ENCODE measurements at places on chromosomes 7 and 10.
A peak's percentile ranks its signal among the peaks of the same experiment; 100 is the strongest.

DNA sequence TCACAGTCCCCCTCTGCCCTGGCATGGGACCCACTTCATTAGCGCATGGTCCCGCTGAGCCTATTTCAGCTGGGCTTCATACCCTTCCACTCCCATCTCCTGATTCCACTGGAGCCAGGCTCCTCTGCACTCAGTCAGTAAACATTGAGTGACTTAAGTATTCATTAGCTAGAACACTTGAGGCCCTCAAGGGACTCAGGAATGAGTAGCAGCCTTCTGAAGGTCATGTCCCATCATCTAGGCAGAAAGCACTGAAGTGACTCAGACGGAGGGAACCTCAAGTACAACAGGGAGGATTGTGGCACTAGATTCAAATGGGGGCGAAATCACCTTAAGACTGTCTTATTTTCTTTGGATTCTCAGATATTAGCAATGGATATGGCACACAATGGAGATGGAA is 186.6 kb upstream of the INHBA start:
- no peak for DNase-seq

GRCh38 chr10:8539056-8539455 is 484.6 kb downstream of the GATA3 start:
- DNase-seq, result no peak

DNA sequence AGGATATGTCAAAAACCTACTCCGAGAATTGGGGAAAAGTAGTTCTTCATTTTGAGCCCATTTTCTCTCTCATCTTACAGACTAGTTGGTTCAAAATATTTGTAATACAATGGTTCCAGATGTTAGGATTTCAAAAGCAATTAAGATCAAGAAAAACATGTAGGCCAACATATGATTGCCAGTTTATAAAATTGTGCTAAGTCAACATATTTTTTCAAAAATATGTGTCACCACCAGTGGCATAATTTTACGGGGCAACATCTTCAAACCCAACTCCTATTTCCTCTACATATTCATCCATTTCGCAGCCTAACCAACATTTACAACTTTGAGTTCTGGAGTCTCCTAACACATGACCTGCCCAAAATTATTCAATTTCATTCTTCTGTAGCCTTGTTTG is 514.5 kb upstream of the TPK1 start:
- DNase-seq, result no peak

DNA sequence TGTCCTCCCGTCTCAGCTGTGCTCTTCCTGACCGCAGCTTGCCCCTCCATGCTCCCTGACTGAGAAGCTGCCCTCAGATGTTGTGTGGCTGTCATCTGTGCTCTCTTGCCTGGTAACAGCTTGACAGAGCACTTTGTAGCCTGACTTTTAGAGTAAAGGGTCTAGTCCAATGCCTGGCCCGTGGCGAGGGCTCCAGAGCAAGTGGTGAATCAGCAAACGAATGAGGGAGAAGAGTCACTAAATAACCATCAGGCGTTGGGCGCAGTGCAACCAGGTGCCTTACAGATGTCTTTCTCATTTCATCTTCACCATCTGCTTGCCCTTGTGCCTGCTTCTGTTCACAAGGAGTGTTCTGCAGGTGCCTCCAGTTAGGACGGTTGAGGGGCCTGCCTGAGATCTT is 45.6 kb downstream of the MKI67 start:
- DNase-seq, result no peak

GRCh38 chr10:110535958-110536891 is 31.3 kb upstream of the SMC3 start:
- peak; percentile 92 for DNase-seq

GRCh38 chr10:16724509-16724908 is 92.7 kb downstream of the RSU1 start:
- no peak for DNase-seq

- no peak for DNase-seq
These were observed 48.9 kb downstream of the FHIP2A start for GRCh38 chr10:114870486-114870885.

- DNase-seq, result peak; percentile 31
These were observed at the start of gene GPR158 for GRCh38 chr10:25174461-25175230. Gene GPR158, plus strand, starts transcription at chr10:25175001. Its CDS starts 420 bp downstream, at chr10:25175421.

DNA sequence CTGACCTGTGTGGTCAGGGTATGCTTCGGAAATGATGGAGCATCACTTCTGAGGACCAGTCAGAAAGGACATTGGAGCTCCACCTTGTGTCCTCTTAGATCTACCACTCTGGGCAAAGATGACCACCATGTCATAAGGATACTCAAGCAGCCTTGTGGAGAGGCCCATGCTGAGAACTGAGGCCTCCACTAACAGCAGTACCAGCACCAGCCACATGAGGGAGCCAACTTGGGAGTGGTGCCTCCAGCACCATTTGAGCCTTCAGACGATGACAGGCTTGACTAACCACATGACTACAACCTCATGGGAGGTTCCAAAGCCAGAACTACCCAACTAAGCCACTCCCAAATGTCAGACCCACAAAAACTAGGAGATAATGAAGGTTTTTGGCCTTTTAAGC is 116.0 kb downstream of the NPTX2 start:
- peak; percentile 64 for DNase-seq

- DNase-seq, result no peak
These were observed 29.3 kb downstream of the TNS3 start for GRCh38 chr7:47552621-47553020.

GRCh38 chr10:44771233-44771995 is 139.7 kb upstream of the TMEM72 start:
- DNase-seq, result no peak

- DNase-seq, result no peak
These were observed 484.2 kb downstream of the PTPRN2 start for GRCh38 chr7:158103378-158103777.

DNA sequence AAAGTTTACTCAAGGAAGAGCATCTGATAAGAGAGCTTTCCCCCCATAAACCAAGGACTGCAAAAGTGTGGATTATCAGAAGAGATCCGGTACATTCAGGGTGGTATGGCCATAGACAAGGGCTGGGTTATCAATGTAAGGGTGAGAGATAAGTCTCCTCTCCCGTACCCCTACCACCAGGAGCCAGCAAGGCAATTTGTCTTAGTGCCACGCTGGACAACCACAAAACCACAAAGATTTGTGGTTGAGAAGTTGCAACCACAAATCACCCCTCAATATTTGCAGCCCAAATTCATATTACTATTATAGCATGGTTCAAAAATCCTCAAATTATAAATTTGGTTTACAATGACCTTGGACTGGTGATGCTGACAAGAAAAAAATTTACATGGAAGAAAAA is 2.3 kb upstream of the ZSCAN25 start:
- DNase-seq, result no peak

- no peak for DNase-seq
These were observed 68.6 kb downstream of the CALD1 start for GRCh38 chr7:134847851-134848588.

DNA sequence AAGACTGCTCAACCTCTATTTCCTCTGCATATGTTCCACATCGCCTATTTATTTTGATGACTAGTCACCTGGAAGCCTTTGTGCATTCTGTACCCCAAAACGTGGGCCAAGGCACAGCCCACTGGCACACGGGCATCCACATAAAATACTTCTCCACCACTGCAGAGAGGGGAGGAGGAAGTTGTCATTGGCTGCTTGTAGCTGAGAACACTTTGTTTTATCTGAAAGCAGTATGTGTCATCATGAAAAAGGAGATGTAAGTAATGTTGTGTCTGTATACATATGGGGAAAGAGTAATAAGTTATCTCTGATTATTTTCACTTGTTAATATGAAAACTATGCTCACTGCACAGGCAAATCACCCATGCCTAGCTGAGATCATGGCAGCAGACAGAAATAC is 48.2 kb upstream of the AMPH start:
- DNase-seq, result peak; percentile 25

DNA sequence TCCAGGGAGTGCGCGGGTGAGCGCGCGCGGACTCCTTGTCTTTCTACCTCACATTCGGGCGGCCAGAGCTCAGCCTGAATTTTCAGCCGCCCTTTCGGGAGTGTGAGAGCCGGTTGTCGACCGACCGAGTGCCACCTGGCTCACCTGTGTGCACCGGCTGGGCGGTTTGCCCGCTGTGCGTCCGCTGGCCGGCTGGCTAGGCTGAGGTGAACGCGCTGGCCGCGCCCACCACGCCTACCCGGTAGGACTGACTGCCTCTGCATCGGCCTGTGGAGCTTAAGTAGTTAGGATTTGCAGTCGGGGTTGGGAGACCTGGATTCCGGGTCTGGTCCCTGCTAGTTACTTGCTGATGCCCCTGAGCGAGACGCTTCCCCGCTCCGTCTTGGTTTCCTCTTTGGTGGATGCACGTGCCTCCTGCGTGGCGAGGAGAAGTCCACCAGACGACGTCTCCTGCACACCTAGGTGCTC is 553 bp downstream of the TSPAN15 start:
- DNase-seq, result no peak

DNA sequence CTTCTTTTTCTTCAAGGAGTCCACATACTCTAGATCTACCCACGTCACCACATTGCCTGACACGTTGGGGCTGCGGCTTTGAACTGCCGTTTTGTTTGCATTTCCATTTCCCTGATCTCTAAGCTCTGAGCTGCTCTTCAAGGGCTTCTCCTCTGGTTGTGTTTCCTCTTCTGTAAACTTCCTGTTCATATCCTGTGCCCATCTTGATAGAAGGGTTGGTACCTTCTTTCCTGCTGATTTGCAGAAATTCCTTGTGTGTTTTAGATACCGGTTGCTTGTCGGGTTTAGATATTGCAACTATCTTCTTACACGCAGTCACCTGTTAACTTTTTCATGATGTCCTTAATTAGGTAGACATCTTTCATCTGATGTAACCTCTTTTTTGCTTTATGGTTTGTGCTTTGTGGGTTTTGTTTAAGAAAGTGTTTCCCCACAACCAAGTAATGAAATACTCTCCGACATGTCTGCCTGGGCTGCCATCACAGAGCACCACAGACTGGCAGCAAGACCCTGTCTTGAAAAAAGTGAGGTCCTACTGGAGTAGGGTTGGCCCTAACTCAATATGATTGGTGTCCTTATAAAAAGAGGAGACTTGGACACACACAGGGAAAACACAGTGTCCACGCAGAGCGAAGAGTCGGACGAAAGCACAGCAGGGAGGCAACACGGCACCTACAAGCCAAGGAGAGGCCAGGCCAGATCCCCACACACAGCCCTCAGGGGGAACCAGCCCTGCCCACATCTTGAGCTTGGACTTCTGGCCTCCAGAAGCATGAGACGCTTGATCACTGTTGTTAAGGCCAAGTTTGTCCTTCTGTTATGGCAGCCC is 99.1 kb upstream of the PDGFA start:
- DNase-seq, result peak; percentile 58

DNA sequence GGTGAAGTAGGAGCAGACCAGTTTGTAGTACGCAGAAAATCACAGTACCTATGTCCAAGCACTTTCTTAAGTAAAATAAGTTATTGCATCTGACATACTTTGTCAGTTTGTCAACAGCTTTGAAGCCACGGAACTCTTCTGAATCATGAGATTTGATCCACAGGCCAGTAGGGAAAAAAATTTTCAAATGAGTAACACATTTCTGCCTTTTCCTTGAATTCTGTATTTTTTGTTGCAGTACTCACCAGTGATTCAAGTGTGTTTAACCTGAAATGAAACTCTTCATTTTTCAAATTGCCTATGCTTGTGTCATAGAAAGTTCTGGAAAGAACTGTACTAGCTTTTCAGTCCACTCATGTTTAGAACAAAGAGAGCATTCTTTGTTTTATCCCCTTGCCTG is 337.7 kb downstream of the GATA3 start:
- DNase-seq, result no peak

DNA sequence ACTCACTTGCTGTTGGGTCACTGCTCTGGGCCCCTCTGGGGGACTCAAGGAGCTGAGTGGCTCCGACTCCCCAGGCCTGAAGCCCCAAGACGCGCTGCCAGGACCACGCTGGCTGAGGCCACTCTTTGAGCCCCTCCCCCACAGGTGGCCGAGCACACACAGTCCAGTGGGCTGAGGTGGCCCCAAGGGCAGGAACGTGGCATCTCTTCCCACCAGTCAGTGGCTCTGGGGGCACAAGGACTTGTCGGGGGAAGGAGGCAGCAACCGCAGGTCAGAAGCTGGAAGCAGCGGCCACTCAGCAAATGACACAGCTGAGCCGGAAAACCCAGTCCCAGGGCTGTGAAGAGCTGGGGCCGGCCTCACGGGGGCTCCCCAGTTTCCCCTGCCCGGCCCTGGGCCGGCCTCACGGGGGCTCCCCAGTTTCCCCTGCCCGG is 24.1 kb downstream of the GRIFIN start:
- DNase-seq, result peak; percentile 8

- no peak for DNase-seq
These were observed 8.8 kb upstream of the CLDN3 start for GRCh38 chr7:73778801-73779389.
